ENCODE measurements at places on chromosomes 7 and 10.

- no peaks in the 10 kb centered on the region for H3K36me3 ChIP-seq
- peaks cover 2% of the 10 kb centered on the region for H3K4me1 ChIP-seq
- no peak overlapping the region for H3K27ac ChIP-seq
- H3K4me3 ChIP-seq, result no peak overlapping the region
Measured at GRCh38 chr10:62736168-62736546, 68.4 kb upstream of the ADO start.

DNA sequence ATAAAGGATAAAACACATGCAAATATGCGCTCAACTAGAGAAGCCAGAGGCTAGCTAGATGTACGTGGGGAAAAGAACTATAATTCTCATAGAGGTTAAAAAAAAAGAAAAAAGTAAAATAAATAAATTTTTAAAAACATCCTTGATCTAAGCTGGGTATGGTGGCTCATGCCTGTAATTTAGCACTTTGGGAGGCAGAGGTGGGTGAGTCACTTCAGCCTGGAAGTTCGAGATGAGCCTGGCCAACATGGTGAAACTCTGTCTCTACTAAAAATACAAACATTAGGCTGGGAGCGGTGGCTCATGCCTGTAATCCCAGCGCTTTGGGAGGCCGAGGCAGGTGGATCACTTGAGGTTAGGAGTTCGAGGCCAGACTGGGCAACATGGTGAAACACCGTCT, 18.6 kb upstream of the HSPA12A start:
- no peaks in the 10 kb centered on the region for H3K27me3 ChIP-seq
- H3K36me3 ChIP-seq, result no peaks in the 10 kb centered on the region
- H3K4me3 ChIP-seq, result no peak overlapping the region
- peaks cover 2% of the 10 kb centered on the region for H3K4me1 ChIP-seq

GRCh38 chr10:129353101-129353500, 113.9 kb upstream of the MGMT start:
- H3K27ac ChIP-seq, result no peak overlapping the region
- no peaks in the 10 kb centered on the region for H3K4me1 ChIP-seq
- no peak for DNase-seq
- no peak overlapping the region for H3K4me3 ChIP-seq
- H3K27me3 ChIP-seq, result no peaks in the 10 kb centered on the region

DNA sequence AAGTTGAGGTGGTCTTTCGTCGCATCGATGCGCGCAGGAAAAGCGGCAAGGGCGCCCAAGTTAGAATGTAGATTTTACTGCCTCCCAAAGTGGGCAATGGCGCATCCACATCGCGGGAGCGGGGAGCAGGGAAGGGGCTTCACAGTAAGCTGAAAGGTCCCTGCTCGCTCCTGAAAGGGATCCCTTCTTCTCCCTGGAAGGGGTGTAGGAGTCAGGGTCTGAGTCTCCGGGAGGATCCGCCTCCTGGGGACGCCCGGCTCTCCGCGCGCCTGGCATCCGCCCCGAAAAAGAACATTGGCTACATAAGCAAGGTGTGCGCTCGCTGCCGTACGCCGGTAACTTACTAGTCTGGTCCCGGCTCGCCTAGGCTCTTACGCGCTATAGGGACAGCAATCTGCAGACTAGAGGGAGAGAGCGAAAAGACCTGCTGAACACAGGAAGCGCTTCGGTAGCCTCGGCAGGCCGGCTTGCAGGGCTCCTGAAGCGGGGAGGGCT, 804 bp downstream of the UNC5B start:
- H3K4me3 ChIP-seq, result peak overlapping the region; percentile 63
- H3K4me1 ChIP-seq, result peaks cover 16% of the 10 kb centered on the region
- peak; percentile 84 for DNase-seq

- DNase-seq, result peak; percentile 47
- H3K4me1 ChIP-seq, result peaks cover 33% of the 10 kb centered on the region
- H3K4me3 ChIP-seq, result peak within 1 kb of the TSS; percentile 4
- H3K36me3 ChIP-seq, result no peaks in the 10 kb centered on the region
Measured at GRCh38 chr7:139829025-139829774, at the start of gene TBXAS1. Gene TBXAS1 (plus strand): TSS chr7:139829264. CDS start chr7:139829391, 127 bp downstream.

- H3K36me3 ChIP-seq, result no peaks in the 10 kb centered on the region
- no peak overlapping the region for H3K4me3 ChIP-seq
- DNase-seq, result no peak
Measured at GRCh38 chr7:21805791-21806190, 139.9 kb downstream of the CDCA7L start.

DNA sequence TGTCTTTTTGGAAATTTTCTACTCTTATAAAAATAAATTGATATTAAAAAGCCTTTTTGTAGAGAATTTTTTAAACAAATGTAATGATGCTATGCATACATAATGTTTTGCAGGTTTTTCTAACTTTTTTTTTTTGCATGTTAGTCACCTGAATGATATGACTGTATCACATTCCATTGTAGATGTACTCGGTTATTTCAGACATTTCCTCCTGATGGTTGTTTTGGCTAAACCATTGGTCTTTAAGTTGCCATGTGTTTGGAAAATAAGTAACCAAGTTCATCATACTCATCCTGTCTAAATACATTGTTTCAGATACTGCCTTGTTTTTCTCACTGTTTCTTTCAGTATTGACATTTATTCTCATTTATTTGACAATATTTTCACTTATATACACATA, 25.8 kb downstream of the NHLRC2 start:
- H3K27ac ChIP-seq, result no peak overlapping the region
- peak; percentile 55 for DNase-seq
- no peak overlapping the region for H3K4me3 ChIP-seq
- H3K4me1 ChIP-seq, result no peaks in the 10 kb centered on the region
- no peaks in the 10 kb centered on the region for H3K27me3 ChIP-seq

DNA sequence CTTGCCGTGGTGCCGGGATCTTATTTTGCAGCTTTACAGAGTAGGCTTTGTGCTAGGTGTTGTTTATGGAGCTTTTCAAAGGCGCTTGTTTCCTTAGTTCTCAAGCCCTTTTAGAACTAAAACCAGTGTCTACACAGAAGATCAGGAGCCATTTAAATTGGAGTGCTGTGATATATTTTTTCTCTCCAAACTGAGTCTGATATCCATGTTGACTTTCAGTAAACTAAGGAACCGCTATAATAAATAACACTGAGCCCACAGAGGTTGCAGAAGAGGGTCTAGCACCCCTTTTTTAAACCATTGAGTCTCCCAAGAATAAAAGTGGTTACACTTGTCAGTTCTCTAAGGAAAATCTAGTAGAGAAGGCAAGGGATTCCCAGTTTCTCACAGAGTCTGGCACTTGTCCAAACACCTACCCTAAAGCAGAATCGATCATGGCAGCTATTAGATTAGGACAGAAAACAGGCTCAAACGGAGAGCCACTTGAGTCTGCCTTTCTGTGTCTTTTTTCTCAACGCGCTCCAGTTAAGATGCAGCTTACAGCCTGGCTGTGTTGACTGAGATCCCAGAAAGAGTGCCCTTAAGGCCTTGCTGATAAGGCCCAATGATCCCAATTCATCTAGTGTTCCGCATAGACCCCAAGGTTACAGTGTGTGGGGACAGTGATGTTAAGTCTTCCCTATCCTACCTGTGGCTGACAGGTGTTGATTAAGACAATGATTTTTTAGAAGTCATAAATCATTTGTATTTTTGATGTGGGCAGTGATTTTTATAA, 804 bp downstream of the TMEM106B start:
- H3K27me3 ChIP-seq, result peaks cover 3% of the 10 kb centered on the region
- H3K36me3 ChIP-seq, result no peaks in the 10 kb centered on the region
- H3K4me3 ChIP-seq, result peak overlapping the region; percentile 70
- H3K4me1 ChIP-seq, result peaks cover 3% of the 10 kb centered on the region

GRCh38 chr7:53466371-53466770, 430.9 kb downstream of the POM121L12 start:
- H3K4me1 ChIP-seq, result no peaks in the 10 kb centered on the region
- no peaks in the 10 kb centered on the region for H3K27me3 ChIP-seq
- DNase-seq, result no peak
- H3K4me3 ChIP-seq, result no peak overlapping the region
- H3K27ac ChIP-seq, result no peak overlapping the region

DNA sequence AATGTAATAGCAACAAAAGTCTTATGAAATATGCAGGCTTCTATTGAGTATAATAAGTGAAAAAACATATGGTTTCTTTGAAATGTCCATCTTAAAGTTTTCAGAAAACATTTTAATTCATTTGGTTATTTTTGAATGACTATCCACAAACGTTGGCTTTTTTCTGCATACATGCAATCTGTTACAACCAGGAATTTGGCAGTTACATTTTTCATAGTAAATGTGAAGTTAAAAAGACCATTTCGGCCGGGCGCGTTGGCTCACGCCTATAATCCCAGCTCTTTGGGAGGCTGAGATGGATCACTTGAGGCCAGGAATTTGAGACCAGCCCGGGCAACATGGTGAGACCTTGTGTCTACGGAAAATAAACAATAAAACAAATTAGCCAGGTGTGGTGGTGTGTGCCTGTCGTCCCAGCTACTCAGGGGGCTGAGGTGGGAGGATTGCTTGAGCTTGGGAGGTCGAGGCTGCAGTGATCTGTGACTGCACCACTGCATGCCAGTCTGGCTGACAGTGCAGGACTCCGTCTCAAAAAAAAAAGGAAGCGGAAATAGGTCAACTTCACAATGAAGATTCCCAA, 73.9 kb upstream of the NMT2 start:
- peaks cover 2% of the 10 kb centered on the region for H3K4me1 ChIP-seq
- no peaks in the 10 kb centered on the region for H3K27me3 ChIP-seq
- no peaks in the 10 kb centered on the region for H3K36me3 ChIP-seq

DNA sequence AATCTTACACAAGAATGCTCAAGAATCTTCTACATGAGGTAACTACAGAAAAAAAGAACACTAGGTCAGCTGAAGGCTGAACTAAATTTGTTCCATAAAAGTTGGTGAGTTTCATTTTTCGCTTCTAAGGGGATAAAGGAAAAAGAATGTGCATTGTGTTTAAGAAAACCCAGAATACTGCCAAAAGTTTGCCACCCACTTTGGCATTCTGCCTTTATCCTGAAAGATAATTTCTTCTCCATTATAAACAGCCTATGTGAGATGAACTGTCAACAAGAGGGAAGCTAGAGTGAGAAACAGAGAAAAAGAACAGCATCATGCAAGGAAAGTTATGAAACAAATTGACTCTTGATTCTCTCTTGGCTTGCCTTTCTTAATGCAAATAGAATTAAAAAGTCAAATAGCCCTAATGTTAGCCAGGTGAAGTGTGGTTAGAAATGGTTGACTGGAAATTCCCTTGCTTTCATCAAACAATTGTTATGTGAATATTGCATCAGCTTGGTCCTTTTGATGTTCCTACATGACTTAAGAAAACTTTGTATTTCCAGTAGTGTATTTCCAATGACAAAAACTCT, 25.8 kb downstream of the STEAP1 start:
- no peaks in the 10 kb centered on the region for H3K36me3 ChIP-seq
- H3K27me3 ChIP-seq, result no peaks in the 10 kb centered on the region
- no peak overlapping the region for H3K4me3 ChIP-seq
- H3K4me1 ChIP-seq, result peaks cover 5% of the 10 kb centered on the region

DNA sequence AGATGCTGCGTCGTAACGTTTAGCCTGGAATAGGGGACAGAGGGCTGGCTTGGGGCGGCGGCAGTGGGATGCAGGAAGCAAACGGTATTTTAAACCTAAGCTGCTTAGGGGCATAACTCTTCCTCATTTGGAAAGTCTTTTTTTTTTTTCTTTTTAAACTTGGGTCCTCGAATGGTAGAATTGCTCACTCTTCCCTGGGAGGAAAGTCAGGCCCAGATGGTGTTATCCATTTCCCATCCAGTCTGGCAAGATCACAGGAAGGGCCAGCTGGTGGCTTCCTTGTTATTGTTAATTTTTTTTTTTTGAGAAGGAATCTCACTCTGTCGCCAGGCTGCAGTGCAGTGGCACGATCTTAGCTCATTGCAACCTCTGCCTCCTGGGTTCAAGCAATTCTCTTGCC, 56.6 kb downstream of the TMEM209 start:
- H3K36me3 ChIP-seq, result no peaks in the 10 kb centered on the region
- H3K27me3 ChIP-seq, result no peaks in the 10 kb centered on the region
- no peak overlapping the region for H3K4me3 ChIP-seq
- peak; percentile 46 for DNase-seq

- no peak overlapping the region for H3K27ac ChIP-seq
- DNase-seq, result peak; percentile 23
- H3K27me3 ChIP-seq, result no peaks in the 10 kb centered on the region
- no peak overlapping the region for H3K4me3 ChIP-seq
Measured at GRCh38 chr10:34637418-34637911, 177.6 kb downstream of the PARD3 start.

DNA sequence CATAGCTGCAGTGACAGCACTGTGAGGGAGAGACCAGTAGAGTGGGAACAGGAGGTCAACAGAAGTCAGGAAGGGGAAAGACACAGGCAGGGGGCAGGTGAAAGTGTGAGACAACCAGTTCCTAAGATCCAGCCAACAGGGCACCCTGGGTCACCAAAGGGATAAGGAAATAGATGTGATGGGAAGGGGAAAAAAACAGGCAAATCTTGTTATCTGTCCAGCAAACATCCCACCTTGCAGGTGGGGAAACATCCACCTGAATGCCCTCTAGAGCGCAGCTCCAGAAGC, 42.5 kb downstream of the DPCD start:
- no peaks in the 10 kb centered on the region for H3K4me1 ChIP-seq
- H3K36me3 ChIP-seq, result no peaks in the 10 kb centered on the region
- H3K27me3 ChIP-seq, result no peaks in the 10 kb centered on the region
- H3K4me3 ChIP-seq, result no peak overlapping the region

GRCh38 chr7:155975490-155975889, 163.2 kb upstream of the SHH start:
- H3K4me3 ChIP-seq, result no peak overlapping the region
- H3K4me1 ChIP-seq, result no peaks in the 10 kb centered on the region
- H3K27me3 ChIP-seq, result no peaks in the 10 kb centered on the region
- H3K36me3 ChIP-seq, result no peaks in the 10 kb centered on the region

DNA sequence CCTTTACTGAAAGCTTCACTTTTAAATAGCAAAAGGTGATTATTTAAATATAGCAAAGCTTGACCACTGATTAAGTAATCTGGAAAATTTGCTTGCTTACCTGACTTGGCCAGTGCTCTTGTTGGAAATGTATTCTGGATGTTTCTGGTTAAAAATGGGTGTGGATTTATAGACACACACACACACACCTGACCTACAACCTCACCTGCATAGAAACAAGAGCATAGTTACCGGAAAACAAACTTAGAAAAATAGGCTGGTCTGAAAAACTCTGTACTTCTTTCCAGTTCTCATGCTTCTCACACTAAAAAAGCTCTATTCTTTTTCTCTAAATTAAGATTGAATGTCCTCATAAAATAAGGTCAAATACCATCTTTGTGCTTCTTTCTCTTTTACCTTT, at the start of gene AGR3:
TSS of gene AGR3 (minus strand) at position 140 of the 400 bp plus-strand sequence. CDS start 3,365 bp downstream, outside the sequence.
- DNase-seq, result no peak
- no peaks in the 10 kb centered on the region for H3K27me3 ChIP-seq
- H3K4me3 ChIP-seq, result no peak within 1 kb of the TSS
- no peak within 1 kb of the TSS for H3K27ac ChIP-seq
- no peaks in the 10 kb centered on the region for H3K36me3 ChIP-seq
- no peaks in the 10 kb centered on the region for H3K4me1 ChIP-seq

DNA sequence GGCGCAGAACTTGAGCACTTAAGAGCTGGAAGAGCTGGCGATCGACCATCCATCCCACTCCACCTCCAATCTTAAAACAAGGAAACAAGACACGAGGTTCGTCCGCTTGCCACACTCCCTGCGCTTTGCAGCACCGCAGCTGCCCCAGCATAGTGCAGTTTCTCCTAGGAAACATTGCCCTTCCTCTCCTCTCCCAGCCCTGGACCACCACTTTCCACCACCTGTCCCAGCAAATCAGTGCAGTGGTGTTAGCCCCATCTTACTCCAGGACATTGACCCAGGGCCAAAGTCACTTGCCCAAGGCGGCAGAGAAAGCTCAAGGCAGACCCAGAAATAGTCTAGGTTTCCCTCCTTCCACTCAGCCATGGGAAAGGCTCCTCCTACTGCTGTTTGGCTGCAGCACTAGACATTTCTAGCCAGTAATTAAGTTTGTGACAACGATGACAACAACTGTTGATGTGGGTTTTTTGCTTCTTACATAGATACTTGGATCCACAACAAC, 1.5 kb upstream of the PARD3 start:
- no peaks in the 10 kb centered on the region for H3K36me3 ChIP-seq
- DNase-seq, result peak; percentile 30
- peak overlapping the region; percentile 98 for H3K4me3 ChIP-seq
- peaks cover 4% of the 10 kb centered on the region for H3K4me1 ChIP-seq
- peaks cover 2% of the 10 kb centered on the region for H3K27me3 ChIP-seq
